Hematopoietic multipotent progenitor cell treated with erythropoietin and hydrocortisone succinate and interleukin-3 and kit ligand, for 15 days (in vitro differentiated cells): ENCODE measurements at places on chromosomes 5 and 9.

GRCh38 chr5:10760096-10760920 lies 726 bp downstream of the DAP start:
- peak; percentile 59 for DNase-seq

DNA sequence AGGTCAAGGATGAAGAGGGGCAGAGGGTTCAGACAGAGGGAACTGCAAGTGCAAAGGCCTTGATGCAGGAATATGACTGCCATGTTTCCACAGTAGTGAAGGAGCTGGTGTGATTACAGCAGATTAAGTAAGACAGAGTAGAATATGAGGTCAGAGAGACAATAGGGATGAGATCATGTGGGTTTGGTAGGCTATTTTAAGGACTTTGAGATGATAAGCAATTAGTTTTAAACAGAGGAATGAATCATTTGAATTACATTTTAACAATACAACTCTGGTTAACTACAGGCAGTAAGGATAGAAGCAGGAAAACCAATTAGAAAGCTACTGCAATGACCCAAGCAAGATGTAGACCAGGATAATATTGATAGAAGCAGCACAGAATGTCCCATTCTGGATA lies 7.7 kb downstream of the CENPK start:
- no peak for DNase-seq

GRCh38 chr9:124005029-124005771 lies 6.4 kb upstream of the LHX2 start:
- no peak for DNase-seq

- no peak for DNase-seq
These were observed 738 bp downstream of the FSTL4 start for GRCh38 chr5:133611357-133612248.

GRCh38 chr5:87263498-87263897 lies 4.2 kb upstream of the RASA1 start:
- DNase-seq = no peak

GRCh38 chr5:63923914-63924313 lies 38.3 kb downstream of the HTR1A start:
- no peak for DNase-seq

DNA sequence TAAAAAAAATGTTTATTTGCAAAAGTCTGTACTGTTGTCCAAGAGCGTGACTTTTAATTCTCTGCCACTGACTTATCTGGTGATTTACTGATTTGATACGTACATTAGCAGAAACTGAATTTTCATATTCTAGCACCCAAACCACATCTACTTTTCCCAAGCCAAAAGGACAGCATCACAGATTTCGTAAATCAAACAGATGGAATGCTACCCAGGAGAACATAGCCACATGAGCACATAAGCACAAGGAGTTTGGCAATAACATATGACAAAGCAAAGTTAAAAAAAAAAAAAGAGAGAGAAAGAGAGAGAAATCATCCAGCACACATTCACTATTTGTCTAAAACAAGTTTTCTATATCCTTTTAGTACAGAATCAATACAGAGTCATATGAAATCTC lies 83.7 kb downstream of the HINT1 start:
- DNase-seq = no peak

DNA sequence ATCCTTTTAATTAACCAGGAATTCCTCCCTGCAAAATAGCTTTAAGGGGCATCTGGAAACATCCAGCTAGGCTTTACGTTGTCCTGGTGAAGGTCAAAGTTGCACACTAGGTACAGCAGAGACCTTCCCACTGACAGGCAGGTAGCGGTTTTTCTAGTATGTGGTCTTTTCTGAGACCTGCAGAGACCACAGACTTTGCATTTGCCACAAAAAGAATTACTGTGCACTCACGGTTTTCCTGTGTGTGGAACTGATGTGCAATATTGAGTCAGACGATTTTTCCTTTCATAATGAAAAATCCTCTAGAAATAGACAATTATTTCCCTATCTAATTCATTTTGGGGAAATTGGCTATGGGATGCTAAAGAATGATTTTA lies 417.0 kb upstream of the ADAMTSL1 start:
- no peak for DNase-seq
